AG04450 (cell line): ENCODE measurements at places on chromosomes 11 and 22. TPM values are rescaled to one million over a fixed set of nuclear protein-coding genes. Genes with fewer than 3 reads are reported as not detected.

Gene MRGPRX3
- polyA plus RNA-seq = not detected in 2 replicates

DNA sequence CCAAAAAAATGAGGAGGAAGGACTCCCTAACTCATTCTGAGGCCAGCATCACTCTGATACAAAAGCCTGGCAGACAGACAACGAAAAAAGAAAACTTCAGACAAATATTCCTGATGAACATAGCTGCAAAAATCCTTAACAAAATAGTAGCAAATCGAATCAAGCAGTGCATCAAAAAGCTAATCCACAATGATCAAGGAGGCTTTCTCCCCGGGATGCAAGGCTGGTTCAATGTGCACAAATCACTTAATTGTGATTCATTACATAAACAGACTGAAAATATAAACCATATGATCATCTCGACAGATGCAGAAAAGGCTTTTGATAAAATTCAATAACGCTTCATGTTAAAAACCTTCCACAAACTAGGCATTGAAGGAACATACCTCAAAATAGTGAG, 16.4 kb downstream of the MTMR2 start:
- DNase-seq = no peak

DNA sequence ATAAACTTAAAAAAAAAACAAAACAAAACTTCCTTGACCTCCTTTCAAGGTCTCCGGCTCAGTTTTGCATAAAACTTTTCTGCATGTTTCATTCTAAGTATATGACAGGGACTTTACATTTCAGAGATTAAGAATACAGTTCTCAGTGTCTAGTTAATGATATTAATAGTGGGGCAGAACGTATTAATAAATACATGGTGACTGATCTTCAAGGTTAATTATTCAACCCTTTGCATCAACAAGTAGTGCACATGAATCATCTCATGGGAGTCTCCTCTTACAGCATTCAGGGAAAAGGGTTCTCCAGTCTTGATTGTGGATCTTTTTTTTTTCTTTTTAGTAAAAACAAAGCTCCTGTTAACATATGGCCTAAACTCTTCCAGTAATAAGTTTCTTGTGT, 146.8 kb downstream of the KIRREL3 start:
- DNase-seq = no peak

Gene OR4D11
- polyA plus RNA-seq = not detected in 2 replicates

- no peak for DNase-seq
Observed at GRCh38 chr22:48695251-48695650, 1132.4 kb downstream of the BRD1 start.

GRCh38 chr22:28243539-28243938, 324.5 kb upstream of the PITPNB start:
- no peak for DNase-seq

- no peak for DNase-seq
Observed at GRCh38 chr22:26027341-26027740, 141.9 kb upstream of the SEZ6L start.

Gene OR10A2
- polyA plus RNA-seq = not detected in 2 replicates

GRCh38 chr11:107018219-107018901, at the start of gene GUCY1A2:
GUCY1A2 (minus strand) TSS chr11:107018476; CDS start chr11:107018055, 421 bp downstream.
- no peak for DNase-seq

Gene PLAAT3
- 8.1 and 11.6 TPM in 2 replicates for polyA plus RNA-seq

GRCh38 chr11:133926466-133927246, 30.1 kb downstream of the IGSF9B start:
- no peak for DNase-seq

Gene OR8A1
- polyA plus RNA-seq = not detected in 2 replicates

GRCh38 chr22:30310881-30311771, 15.6 kb downstream of the TBC1D10A start:
- no peak for DNase-seq

DNA sequence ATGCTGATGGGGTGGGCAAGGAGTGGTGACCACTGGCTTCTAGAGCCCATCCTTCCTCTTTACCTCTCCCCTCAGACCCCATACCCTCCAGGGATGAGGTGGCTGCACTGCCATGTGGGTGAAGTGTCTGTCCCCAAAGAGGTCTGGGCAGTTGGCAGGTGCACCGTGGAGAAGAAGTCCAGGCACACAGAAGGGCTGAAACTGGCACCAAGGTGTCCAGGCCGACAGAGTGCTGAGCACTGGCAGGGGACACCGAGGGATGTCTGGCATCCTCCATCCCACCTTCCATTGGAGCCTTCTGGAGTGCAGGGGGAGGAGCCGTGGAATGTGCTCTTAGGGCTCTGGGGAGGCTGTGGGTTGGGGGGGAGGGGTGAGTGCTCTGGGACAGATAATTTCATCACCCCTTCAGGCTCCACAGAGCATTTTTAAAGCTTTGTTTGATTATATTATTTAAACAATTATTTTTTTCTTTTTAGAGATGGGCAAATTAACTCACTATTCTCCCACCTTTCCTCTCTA, 37.9 kb downstream of the PKNOX2 start:
- no peak for DNase-seq

DNA sequence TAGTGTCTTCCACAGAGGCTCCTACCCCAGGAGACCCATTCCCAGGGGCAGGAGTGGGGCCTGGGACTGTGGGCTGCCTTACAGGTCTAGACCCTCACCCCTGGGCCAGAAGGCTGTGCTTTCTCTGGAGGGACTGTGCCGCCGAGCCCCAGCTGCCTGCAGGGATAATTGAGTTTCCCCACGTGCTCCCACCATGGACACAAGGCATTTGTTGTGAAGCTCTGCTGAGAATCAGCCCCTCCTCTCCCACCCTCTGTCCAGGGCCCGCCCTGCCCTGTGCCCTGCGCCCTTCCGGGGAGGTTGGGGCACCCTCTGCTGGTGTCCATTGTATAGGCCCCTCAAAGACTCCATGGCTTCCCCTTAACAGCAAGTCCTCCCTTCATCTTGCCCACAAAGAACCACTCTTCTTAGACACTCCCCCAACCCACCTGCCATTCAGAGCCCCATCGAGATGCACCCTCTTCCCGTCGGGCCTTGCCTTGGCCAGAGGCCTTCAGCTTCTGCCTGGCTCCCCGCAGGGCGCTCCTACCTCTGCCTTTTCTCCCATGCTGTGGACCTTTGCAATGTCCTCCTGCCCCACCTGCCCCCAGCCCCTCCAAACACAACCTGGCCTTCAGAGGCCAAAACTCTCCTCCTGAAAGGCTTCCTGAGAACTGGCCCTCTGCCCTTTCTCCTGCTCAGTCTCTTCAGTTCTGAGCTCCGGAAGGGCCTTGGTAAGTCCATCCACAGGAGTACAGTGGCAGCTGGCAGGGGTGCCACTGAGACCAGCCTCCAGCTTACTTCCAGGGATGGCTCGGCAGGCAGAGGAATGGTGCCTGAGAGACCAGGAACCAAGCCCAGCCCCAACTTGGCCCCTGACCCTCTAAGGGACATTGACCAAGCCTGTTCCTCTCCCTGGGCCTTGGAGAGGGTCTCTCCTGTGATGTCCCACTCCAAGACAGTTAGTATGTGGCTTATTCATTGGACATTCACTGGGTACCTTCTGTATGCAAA, 22.4 kb downstream of the DUSP8 start:
- no peak for DNase-seq

DNA sequence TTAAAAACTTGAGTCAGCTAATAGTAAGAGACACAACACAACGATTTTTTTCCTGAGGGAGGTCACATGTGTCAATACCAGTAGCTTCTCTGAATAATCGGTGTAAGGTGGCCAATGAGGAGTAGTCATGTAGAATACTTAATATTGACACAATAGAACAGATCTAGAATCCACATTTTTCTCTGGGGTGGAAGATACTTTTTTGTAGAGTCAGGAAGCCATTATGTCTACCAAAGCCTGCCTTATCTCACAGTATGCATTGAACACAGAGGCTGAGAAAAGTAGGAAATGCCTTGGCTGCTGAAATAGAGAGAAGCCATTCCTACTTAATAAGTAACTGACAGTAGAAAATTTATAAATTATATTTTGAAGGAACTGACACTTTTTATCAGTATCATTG, 725.0 kb downstream of the METTL15 start:
- DNase-seq = no peak

DNA sequence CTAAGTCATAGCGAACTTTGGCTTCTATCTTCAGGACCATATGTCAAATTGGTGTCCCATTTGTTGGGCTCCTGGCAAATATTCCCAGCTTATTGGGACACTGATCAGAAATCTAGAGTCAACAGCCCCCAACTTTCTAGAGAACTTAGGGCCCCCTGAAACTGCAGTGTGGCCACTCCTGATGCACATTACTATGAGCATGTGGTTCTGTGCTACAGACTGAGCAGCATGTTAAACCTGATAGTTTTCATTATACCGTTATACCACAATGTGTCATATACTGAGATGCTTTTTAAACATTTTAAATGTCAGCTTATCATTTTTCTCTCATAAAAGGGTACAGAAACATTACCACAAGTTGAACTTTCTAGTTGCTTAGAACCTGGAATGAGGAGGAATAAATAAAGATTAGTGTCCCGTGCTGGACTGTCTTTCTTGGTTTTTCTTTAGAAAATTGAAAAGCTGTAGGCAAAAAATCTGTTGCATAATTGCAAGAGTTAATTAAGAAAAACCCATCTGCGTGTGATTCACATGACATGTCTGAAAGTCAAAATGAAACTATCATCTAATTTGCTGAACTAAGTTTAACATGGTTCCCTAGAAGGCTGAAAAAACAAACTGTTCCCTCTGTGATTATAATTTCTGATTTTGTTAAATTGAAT, 16.4 kb upstream of the CTSC start:
- DNase-seq = no peak

- no peak for DNase-seq
Observed at GRCh38 chr11:78094250-78094649, 14.6 kb upstream of the NDUFC2 start.

Gene SLC2A11
- polyA plus RNA-seq = 7.2 and 7.5 TPM in 2 replicates

- DNase-seq = no peak
Observed at GRCh38 chr11:6587360-6587953, 16.0 kb downstream of the RRP8 start.

DNA sequence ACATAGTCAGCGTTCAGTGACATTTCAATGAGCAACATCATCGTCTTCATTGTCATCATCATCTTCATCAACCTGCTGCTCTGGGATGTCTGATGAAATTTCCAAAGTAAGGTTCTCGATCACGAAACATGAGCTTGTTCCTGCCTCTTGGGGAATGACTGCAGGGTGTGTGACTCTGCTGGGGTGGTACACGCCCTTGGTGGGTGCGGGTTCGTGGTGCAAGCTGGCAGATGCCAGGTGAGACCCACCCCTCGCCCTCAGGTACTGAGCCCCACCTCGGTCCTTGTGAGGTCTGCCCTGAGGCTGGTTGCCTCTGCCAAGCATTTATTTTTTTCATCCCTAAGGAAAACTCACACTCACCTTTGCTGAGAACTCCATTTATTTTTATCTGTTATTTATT, 1389.2 kb downstream of the TBC1D22A start:
- DNase-seq = no peak

GRCh38 chr11:126834573-126834972, 166.0 kb downstream of the KIRREL3 start:
- no peak for DNase-seq

GRCh38 chr22:40473703-40474102, 103.3 kb downstream of the SGSM3 start:
- no peak for DNase-seq

Gene UBQLNL
- polyA plus RNA-seq = 0.31 and 0.42 TPM in 2 replicates

DNA sequence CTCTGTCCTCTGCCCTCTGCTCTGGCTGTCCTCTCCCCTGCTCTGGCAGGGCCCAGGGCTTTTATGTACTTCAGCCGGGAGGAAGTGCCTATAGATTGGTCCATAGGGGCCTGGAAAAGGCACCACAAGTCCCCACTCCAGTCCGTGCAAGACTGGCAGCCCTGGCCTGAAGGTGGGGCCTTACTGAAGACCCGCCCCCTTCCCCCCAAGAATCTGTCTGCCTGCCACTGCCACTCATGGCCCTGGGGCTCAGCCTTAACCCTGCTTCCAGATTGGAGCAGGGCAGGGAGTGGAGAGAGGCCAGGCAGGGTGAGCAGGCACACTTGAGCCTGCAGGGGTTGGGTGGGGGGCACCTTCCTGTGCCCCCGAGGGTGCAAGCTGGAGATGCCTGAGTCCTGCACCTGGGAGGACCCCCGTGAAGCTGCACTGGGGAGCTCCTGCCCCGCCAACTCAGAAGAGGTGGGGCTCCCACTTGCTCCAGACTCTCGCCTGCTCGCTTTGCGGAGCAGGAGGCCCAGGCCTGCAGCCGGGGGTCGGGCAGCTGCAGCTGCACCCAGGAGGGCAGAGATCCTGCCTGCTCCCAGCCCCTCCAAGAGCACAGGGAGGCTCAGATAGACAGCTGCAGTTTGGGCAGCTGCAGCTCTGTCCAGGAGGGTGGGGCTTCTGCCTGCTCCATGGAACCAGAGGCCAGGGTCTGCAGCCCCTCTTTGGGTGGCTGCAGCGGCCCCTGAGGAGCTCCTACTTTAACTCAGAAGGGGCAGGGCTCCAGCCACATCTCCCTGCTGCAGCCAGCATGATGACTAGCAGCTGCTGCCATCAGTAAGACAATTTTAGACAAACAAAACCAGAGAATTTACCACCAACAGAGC, 51.0 kb upstream of the SC5D start:
- DNase-seq = no peak

- no peak for DNase-seq
Observed at GRCh38 chr22:25193548-25193947, 6.1 kb upstream of the CRYBB3 start.

DNA sequence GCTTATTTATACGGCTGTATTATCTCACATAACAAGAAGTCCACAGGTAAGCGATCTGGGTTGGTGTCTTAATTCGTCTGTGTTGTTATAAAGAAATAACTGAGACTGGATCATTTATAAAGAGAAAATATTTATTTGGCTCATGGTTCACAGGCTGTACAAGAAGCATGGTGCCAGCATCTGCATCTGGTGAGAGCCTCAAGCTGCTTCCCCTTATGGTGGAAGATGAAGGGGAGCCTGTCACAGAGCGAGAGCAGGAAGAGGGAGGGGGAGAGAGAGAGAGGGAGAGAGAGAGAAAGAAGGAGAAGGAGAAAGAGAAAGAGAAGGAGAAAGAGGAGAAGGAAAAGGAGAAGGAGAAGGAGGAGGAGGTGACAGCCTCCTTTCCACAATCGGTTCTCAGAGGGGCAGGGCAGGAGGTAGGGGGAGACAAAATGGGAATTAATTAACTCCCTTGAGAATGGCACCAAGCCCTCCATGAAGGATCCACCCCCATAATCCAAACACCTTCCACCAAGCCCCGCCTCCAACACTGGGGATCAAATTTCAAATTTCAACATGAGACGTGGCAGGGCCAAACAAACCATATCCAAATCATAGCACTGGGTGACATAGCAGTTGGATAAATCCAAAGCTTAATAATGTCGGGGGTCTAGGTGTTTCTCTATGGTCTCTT, 15.0 kb upstream of the TRIM44 start:
- DNase-seq = no peak

DNA sequence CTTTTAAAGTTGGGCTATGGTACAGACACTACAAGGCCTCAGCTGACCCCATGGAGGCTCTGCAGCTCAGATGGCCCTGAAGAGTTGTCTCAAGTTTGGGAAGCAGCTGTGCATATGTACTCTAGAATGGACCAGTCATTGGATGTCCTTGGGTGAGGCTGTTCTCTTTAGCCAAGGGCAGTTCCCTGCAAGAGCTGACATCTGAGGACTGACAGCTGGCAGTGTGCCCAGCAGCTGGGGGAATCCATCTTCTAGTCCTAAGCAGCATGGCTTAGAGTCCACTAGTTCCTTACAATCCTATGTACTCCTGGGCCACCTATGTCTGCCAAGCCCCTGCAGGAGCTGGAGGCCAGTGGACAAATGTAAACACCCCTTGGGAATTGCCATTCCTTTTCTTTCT, 76.5 kb downstream of the C11orf91 start:
- no peak for DNase-seq

Gene RFPL1
- polyA plus RNA-seq = not detected in 2 replicates
